ENCODE measurements at places on chromosomes 16 and 17.

DNA sequence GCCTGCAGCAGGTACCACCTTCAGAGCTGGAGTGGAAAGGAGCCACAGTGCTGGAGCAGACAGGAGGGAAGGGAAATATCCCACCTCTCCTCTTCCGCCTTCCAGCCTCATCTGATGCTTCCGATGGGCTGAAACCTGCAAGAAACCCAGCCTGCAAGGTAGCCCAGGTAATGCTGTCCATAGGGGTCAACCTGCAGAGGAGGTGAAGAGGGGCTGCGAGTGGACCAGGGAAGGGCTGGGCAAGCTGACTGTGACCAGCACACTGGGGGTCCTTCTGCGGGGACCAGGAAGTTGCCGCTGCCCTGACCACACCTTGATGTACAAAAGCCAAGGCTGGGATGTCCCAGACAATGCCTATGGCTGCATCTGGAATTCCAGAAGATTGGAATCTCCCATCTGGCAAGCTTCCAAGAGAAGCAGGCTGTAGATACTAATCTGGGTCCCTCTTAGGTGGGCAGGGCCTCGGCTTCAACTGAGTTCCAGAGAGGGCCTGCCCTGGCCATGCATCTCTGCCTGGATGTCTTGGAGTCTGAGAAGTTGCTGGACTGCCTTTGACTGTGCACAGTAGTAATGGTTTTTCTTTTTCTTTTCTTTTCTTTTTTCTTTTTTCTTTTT lies 5.8 kb downstream of the FOXL1 start:
- no peak for DNase-seq

DNA sequence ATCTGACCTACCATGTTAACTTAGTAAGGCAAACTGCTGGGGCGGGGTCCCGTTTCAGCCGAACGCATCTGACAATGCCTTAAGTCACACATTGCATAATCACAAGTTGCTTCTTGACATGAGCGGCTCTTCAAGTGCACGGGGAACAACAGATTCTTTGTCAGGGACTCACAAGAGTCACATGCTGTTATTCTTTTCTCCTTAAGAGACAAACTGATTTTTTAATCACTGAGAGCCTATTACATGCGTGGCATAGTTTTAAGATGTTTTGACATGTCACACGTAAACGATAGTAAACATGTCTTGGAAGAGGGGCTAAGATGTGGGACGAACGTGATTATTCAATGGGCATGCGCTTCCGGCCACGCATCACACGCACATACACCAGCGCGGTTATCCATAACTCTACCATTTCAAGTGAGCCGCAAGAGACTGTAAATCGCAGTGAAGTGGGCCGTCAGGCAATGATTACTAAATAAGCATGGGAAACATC lies 63.4 kb downstream of the ADCY9 start:
- DNase-seq: no peak

GRCh38 chr17:82939621-82940135 lies 99.9 kb upstream of the ZNF750 start:
- DNase-seq: no peak

DNA sequence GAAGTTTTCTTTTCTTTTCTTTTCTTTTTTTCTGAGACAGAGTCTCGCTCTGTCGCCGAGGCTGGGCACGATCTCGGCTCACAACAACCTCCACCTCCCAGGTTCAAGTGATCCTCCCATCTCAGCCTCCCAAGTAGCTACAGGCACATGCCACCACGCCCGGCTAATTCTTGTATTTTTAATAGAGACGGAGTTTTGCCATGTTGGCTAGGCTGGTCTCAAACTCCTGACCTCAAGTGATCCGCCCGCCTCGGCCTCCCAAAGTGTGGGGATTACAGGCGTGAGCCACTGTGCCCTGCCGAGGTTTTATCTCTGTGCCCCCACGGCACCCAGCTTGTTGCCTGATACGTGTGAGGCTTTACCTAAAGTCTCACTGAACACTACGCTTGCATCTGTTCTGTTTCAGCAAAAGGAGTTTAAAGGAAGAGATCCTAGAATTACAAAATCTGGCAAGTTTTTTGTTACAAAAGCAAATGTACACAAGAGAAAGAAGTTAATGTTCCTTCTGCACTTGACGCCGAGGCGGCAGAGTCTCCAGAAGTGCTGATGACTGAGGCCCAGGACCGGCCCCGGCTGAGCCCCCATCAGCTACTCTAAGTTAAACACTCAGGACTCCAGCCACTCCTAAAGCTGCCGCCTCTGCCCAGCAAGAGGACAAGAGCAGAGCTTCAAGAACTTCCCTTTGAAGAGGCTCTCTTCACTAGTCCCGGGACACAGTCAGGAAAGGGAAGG lies 9.2 kb downstream of the ABCA3 start:
- no peak for DNase-seq

GRCh38 chr16:777826-778225 lies 10.4 kb downstream of the RPUSD1 start:
- no peak for DNase-seq

GRCh38 chr17:8392674-8393469 lies 4.8 kb downstream of the RNF222 start:
- DNase-seq: no peak

DNA sequence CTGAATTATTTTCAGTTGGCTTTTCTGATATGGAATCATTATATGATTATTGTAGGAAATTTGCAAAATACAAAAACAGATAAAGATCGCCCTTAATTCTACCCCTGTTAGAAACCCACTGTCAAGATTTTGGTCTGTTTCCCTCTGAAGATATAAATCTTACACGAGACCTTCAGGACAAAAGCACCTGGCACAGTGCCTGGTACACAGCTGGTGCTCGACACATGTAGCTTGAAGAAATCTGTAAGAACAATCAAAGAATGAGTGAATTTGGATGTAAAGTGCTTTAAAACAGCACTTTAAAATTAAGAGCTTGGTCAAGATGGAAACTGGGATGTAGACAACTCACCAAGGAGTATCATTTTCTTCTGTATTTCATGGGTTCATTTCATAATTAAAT lies 181.1 kb downstream of the C16orf78 start:
- no peak for DNase-seq

DNA sequence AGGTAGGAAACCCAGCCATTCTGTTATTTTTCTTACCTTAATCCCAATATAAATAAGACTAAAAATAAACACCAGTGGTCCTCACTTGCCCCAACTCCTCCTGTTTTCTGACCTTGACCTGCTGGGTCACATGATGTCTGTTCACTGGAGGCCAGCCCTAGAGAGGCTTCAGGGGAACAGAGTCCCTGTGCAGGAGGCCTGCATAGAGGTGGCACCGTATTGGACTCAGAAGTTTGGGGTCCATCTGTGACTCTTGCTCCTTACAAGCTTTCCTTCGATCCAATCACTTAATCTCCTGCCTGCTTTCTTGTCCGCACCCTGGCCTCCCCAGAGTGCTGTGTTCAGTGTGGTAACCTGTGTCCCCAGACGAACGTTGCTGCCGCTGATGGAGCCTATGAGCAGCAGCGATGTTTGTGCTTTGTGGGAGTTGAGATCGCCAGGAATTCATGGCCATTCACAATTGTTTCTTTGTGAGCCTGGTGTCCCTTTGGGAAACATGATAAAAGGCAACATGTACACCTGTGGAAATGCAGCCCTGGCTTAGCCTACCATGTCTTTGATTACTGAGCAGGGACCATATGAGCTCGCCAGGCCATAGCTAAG lies 4.7 kb downstream of the IGSF6 start:
- DNase-seq: no peak

- no peak for DNase-seq
Observed at GRCh38 chr17:79907217-79907715, 68.0 kb upstream of the CBX4 start.

GRCh38 chr17:57357830-57358430 lies 101.6 kb downstream of the MSI2 start:
- DNase-seq: no peak

DNA sequence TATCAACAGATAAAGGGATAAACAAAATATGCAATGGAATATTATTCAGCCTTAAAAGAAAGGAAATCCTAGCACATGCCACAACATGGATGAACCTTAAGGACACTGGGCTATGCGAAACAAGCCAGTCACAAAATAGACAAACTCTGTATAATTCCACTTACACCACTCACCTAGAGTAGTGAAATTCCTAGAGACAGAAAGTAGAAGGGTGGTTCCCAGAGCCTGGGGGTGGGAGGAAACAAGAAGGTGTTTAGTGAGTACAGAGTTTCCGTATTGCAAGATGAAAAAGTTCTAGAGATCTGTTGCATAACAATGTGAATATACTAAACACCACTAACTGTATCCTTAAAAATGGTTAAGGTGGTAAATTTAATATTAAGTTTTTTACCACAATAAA lies 10.0 kb downstream of the SPOP start:
- DNase-seq: no peak

- no peak for DNase-seq
Observed at GRCh38 chr17:58535431-58535830, 21.0 kb upstream of the MTMR4 start.

- peak; percentile 52 for DNase-seq
Observed at GRCh38 chr16:3171181-3171854, 16.7 kb upstream of the OR1F1 start.

DNA sequence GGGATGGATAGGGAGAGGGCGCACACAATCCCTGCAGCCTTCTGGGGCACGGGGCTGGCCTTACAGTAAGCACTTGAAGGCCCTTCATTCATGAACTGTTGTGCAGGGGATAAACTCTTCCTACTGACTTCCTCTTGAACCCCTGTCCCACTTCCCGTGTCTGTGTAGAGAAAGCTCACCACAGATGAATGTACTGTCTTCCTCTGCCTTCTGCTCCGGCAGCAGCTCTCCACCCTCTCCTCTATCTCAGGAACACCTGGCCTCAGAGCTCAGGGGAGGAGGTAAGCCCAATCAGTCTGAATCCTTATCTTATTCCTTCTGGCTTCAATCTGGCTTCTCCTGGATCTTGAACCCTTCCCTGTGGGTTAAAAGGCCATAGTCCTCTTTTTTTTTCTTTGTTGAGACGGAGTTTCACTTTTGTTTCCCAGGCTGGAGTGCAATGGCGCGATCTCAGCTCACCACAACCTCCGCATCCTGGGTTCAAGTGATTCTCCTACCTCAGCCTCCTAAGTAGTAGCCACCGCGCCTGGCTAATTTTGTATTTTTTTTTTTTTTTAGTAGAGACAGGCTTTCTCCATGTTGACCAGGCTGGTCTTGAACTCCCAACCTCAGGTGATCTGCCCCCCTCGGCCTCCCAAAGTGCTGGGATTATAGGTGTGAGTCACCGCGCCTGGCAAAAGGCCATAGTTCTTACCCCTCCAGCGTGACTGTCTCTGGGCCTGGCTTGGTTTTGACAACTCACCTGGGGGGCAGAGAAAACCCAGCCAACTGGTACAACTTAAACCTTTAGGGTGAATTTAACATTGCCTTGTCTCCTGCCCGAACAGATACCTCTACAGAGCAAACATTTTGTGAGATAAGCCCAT lies 7.2 kb upstream of the SLC52A1 start:
- DNase-seq: no peak

GRCh38 chr17:34366010-34366409 lies 3.0 kb upstream of the CCL1 start:
- DNase-seq: no peak

GRCh38 chr17:8142887-8143580 lies 9.2 kb downstream of the PER1 start:
- no peak for DNase-seq

GRCh38 chr17:79939755-79940458 lies 95.8 kb downstream of the TBC1D16 start:
- no peak for DNase-seq

DNA sequence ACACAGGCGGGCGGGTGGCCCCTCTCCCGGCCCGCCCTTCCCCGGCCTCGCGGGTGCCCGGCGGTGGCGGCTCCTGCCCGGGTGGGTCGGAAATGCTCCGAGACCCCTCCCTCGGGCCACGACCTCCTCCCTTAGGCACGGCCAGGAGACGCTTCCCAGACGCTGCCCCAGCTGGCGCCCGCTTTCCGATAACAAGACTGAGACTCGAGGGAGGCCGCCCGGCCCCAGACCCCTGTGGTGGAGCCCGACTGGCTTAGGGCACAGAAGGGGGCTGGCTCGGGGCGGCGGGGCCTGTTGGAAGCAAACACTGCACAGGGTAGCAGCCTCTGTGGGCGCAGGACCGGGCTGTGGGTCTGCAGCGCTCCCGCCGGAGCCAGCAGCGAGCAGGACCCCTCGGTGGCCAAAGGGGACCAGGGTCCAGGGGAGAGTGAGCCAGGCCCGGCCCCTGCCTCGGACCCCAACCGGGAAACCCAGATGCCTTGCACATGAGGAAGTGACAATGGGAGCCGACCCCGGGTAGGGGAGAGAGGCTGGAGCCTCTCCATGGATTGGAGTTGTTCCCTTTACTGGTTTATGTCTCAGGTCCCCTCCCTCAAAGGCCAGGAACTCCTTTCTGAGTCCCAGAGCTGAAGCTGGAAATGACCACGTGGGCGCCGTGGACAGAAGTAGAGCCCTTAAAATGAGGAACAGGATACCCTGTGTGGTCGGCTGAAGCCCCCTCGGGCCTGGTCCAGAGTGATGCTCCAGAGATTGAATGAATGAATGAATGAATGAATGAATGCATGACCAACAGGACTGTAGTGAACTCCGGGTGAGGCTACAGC lies 19.8 kb upstream of the ADCY7 start:
- no peak for DNase-seq

DNA sequence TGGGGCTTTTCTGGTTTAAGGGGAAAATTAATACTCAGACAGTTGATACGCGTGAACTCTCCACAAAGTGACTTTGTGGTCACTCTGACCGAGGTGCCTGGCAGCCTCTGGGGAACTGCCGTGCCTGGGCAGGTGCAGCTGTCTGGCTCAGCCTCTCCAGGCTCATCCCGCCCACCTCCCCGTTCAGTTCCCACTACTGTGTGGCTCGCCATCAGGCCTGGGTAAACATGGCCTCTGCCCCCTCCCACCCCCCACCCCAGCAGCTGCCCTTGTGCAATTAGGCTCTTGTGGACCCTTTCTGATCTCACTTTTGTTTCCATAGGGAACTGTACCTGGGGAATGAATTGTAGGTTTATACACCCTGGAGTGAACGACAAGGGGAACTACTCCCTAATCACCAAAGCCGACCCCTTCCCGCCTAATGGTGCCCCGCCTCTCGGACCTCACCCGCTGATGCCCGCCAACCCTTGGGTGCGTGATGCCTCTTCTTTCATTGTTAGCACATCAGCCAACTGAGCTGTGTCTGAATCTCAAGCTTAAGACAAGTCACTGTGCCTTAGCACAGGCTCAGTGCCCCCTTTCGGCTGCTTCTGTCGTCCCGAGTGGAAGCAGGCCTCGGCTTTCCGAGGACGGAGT lies 27.8 kb downstream of the ZC3H18 start:
- DNase-seq: no peak

- DNase-seq: no peak
Observed at GRCh38 chr17:79845601-79845949, 6.3 kb upstream of the CBX4 start.

- DNase-seq: no peak
Observed at GRCh38 chr17:66445229-66445628, 142.8 kb downstream of the PRKCA start.

GRCh38 chr17:44672479-44673093 lies 16.3 kb downstream of the MEIOC start:
- DNase-seq: no peak

GRCh38 chr16:86819533-86819892 lies 241.2 kb downstream of the FOXL1 start:
- no peak for DNase-seq

- DNase-seq: peak; percentile 43
Observed at GRCh38 chr16:88681709-88682451, 4.4 kb downstream of the SNAI3 start.

GRCh38 chr17:69430488-69430887 lies 16.0 kb downstream of the MAP2K6 start:
- DNase-seq: no peak

GRCh38 chr16:27408012-27408601 lies 6.1 kb downstream of the IL21R start:
- DNase-seq: peak; percentile 28

GRCh38 chr16:51181503-51181811 lies 30.4 kb upstream of the SALL1 start:
- DNase-seq: no peak

Data from effector CD4-positive, alpha-beta T cell (primary cell).